NCI-H1092 (cell line): ENCODE measurements at places on chromosomes 2 and 18.

DNA sequence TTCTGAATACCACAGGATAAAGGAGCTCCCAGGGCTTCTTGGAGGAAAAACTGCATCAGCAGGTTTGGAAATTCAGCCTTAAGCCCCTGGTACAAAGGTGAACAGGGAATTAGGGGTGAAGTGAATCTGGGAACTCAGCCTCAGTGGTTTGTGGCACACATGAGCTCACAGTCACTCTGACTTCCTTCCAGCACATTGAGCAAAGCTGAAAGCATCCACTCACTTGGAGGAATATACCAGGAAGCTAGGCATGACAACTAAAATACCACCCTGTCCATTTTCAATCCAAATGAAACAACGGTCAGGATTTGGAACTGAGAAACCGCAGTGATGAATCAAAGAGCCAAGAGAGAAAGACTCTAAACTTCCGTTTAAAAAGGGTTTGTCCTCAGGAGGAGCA, 216.1 kb downstream of the ICOS start:
- DNase-seq = no peak

DNA sequence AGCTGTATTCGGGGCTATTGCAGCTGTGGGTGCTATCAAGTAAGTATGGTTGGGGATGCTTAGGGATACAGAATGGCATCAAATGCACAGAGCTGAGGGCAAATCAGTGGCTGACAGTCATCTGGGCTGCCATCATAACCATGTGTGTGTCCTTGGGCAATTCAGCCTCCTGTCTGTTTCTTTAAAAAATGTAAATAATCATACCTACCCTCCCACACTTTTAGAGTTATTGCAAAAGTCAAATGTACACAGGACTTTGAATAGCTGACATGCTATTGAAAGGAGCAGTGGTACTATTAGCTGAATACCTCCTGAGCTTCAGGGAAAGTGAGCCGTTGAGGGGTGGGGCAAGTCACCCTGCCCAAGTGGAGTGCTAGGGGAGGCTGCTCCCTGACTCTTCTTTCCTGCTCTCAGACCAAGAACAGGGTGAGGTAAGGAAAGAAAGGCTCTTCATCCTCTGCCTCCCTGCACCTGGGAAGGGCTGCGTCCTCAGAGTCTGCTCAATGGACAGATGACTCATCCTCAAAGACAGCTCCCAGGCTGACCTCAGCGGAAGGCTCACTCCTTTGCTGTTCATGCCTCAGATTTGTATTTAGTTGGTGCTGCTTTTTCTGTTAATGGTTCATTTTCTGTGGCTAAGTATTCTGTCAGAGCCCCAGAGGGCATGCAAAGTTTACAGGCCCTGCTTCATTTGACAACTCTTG, 54.9 kb upstream of the BZW1 start:
- no peak for DNase-seq

DNA sequence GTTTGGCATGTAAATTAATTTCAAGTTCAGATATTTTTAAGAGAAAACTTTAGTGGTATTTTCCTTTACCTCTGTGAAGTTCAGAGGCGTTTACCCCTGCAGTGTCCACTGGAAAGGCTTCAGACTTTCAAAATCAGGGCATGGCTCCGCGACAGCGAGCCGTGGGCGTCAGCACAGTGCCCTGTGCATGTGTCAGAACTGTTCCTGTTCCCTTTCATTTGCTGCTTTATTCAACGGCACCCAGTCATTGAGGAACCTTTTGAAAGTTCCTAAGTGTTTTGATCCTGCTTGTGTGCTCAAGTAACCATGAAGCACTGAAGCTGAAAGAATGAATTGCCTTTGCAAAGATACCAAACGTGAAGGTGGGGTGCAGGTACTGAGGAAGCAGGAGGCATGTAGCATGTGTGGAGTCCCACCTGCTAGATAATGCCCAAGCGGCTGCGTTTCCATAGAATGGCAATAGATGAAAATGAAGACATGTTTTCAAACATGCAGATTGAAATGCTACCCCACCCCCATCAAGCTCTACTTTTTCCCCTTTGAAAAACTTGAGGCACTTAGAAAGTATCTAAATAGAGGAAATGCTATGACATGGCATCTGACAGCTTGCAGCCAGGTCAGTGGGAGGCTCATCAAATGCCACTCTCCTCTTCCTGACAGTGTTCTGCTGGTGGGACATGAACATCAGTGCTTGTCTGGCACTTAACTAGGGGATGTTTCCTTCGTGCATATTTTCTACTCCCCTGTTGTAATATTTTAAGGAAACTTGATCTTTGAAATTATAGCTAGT, 148.6 kb downstream of the ZNF236 start:
- no peak for DNase-seq

DNA sequence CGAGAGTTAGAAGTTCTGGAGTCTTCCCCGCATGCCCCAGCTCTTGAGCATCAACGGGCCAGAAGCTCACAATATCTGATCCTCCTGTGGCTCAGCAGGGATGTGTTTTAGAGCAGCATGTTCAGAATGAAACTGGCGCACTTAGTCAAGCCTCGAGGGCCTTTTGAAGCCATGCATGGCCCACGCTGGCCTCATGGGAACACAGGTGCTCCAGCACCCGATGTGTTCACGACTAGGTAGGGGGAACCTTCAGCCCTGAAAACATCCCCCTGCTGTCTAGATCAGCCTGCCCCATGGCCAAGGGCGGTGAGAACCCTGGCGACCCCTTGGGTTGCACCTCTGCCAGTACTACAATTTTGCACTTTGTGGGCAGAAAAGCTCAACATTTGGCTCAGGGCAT, 32.8 kb downstream of the MSH6 start:
- no peak for DNase-seq

DNA sequence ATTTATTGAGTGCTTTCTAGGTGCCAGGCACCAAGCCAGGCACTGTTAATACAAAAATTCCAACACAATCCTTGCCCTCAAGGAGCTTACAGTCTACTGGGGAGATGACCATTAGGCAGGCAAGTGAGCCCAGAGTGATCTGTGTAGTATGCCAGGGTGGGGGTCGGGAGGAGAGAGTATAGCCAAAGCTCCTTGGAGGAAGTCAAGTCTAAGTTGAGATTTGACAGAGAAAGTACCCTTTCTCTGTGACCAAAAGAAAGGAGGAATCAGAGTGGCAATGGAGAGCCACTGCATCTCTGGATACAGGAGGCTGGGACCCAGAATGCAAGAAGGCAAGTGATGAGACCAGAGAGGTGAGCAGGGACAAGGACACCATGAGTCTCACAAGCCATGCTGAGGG, 7.5 kb downstream of the ANKRD53 start:
- DNase-seq = no peak

- no peak for DNase-seq
Observed at GRCh38 chr2:27390822-27391679, 10.5 kb upstream of the ZNF513 start.

- no peak for DNase-seq
Observed at GRCh38 chr2:24509425-24509824, 18.4 kb downstream of the NCOA1 start.

DNA sequence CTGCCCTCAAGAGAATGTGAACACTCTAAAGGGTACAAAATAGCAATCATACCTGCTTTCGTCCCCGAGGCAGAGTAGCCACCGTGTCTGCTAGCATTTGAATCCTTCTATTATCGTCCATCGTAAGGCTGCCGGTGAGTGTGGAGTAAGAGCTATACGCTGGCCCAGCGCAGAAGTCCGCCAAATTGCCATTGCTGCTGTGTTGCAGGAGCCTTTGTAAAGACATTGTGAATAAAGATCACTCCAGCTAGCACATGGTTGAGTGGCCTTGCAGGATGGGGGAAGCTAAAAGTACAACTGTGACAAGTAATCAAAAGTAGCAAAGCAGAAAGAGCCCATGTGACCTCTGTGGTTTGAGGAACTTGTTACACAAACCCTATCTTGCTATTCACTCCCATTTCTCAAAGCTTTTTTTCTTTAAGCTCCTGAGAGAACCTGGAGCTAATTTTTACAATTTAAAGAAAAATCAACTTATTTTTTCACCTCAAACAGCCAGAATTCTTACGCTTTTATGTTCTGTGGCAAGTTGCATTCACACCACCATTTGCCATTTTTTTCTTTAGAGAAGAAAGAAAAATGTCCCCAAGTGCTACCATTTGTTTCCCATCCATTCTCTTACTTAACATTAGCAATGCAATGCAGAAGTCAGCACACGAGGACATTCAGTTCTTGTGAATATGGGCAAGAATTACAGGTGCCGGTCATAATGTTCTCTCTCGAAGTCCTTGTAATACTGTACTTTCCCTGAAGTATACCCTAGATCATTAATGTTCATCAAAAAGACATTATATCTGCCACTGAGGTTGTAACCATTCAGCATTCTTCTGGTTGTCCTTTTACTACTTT, at the start of gene CYTIP:
CYTIP (minus strand) TSS at position 295 of the 846 bp plus-strand sequence; CDS start at position 226, 69 bp downstream.
- DNase-seq = no peak

GRCh38 chr2:109594246-109594885, 19.4 kb downstream of the SEPTIN10 start:
- no peak for DNase-seq

DNA sequence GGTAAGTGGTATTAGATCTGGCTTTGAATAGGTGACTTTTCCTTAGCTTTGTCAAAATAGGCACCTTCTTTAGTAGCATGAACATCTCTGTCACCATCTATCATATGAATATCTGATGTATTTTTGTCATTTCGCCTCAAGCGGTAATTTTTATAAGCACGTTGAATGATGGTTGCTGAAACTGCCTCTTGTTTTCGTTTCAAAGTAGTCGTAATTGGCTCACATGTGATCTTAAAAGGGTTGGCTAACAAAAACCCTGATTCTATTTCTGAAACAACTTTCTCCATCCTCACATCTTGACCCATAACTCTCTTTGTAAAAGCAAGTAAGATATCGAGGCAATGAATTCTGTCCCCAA, 29.8 kb upstream of the SCN9A start:
- DNase-seq = no peak
